Umbilical cord (tissue), 2 donors: ENCODE measurements at places on chromosomes 11 and 22.
A peak's percentile ranks its signal among the peaks of the same experiment; 100 is the strongest.

GRCh38 chr22:24186892-24187670, 5.8 kb downstream of the SUSD2 start:
- no peak for DNase-seq

- DNase-seq = no peak
Measured at GRCh38 chr11:36271794-36272407, 17.3 kb downstream of the COMMD9 start.

DNA sequence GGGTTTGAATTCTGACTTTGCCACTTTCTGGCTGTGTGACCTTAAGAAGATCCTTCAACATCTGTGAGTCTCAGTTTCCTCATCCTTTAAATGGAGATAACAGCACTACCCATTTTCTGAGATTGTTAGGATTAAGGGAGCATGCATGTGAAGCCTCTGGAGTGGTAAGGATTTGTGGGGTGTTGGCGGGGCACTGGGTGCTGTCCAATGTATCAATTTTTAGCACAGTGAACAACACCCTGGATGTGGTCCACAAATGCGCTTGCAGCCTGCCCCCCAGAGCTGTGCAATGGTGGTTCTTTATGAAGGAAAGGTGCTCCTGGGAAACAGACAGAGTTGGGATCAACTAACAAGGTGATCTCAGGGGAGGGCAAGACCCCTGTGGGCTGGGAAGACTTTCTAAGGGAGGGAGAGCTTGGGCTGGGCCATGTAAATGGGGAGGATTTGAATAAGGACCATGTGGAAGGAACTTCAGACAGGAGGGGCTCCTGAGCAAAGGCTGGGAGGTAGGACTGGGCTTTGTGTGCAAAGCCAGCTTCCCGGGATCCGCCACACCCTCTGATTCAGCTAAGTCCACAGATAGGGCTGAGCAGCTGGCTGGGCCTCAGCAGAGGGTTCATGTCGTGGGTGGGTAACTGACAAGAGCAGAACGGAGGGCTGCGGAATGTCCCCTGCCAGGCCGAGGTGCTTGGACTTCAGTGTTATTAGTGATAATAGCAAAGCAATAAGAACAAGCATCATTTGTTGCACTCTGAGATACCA, 22.7 kb upstream of the RASD2 start:
- peak; percentile 82 for DNase-seq

DNA sequence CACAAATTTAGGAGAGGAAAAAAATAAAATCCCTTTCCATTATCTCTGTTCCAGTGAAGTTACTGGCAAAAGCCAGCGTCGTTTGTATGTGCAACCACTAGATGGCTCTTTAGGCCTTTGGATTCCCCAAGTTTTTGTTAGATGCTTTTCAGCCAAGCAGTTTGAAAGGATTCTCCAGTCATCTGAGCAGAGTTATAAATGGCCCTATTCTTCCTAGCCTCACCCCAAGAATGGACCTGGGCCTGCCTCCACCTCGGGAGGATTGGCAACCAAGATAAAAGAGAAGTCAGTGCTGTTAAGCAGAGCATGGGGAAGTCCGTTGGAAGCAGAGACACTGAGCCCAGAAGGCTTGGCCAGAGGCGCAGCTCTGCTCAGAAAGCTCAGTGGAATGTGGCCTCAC, 15.4 kb downstream of the FAM181B start:
- DNase-seq = peak; percentile 69

- no peak for DNase-seq
Measured at GRCh38 chr22:29143941-29144785, 61.5 kb upstream of the EMID1 start.

GRCh38 chr22:50530877-50531545, 1.2 kb upstream of the TYMP start:
- peak; percentile 94 for DNase-seq
